CD4-positive, alpha-beta T cell treated with Interleukin-1 beta for 1 hour (primary cell): ENCODE measurements at places on chromosomes 1 and 21.

DNA sequence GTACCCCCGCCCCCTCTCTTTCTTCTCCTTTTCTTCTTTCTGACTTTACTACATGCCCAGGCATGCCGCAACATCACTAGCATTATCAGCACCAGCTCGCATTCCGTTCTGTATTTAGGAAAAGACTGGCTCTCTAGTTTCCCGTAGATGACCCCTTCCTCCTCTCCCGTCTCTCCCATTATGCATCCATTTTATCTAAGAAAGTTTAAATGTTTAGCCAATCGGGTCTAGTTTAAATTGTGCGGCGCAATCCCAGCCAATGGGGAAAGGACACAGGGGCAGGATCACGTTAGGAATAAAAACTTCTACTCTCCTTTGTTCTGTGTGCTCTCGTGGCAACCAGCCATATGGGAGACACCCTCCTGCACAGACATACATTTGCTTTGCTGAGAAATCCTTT, 2.3 kb upstream of the KRTAP10-7 start:
- no peak for DNase-seq

DNA sequence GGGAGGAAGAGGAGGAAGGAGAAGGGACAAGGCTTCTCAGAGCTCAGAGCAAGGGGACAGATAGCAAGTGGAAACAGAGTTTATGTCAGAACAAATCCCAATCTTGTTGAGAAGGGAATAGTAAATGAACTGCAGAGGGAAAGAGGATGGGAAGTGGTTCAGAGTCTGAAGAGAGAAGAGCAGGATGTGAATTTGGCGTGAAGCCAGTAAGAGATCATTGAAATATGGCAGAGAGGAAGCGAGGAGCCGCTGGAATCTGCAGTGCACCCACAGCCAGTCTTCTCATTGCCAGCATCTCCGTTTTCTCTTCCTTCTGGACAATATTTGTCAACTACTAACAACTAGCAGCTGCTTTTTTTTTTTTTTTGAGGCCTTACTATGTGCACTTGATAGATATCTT, 19.1 kb downstream of the OLFML3 start:
- no peak for DNase-seq

DNA sequence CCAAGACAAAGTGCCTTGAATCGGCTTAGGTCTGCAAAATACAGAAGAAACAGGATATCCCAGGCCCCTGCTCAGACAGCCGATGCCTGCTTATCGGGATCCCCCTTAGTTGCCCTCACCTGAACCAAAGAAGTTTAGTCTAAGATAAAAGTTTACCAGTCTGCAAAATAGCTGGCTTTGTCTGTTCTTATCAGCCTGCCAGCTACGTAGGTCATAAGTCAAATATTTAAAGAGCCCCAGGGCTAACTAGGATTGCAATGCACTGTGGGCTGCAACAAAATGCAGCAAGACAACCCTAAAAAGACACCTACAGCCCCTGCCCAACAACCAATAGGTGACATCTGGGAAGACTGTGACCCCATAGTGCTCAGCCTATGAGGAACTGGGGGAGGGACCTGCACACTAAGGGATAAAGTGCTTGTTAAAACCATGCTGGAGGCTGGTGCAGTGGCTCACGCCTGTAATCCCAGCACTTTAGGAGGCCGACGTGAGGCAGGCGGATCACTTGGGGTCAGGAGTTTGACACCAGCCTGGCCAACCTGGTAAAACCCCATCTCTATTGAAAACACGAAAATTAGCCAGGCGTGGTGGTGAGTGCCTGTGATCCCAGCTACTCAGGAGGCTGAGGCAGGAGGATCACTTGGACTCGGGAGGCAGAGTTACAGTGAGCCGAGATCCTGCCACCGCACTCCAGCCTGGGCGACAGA, 27.4 kb downstream of the LRRC3 start:
- DNase-seq = no peak

- no peak for DNase-seq
Measured at GRCh38 chr1:235632506-235633401, 16.8 kb downstream of the GNG4 start.

- no peak for DNase-seq
Measured at GRCh38 chr1:206547104-206547503, 39.8 kb downstream of the RASSF5 start.
